ENCODE measurements at places on chromosomes 5 and 9.

DNA sequence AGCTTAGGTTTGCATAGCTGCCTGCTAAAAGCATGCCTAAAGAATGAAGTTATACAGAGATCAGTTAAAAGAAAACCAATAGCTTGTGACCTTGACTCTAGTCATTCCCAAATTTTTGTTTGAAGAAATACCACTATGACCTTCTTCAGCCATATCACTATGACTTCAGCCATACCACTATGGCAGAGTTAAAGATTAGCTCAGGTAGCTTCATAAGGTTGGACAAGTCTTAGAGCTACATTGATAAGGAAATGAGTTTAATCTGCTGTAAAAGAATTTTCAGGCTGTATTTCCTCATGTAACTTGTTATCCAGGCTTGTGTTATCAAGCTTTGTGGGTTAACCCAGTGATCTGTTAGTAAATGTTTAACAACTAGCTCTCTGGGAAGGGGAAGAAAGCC is 30.7 kb downstream of the C6 start:
- DNase-seq: no peak

GRCh38 chr5:133260715-133261114 is 208.9 kb downstream of the HSPA4 start:
- DNase-seq: no peak

DNA sequence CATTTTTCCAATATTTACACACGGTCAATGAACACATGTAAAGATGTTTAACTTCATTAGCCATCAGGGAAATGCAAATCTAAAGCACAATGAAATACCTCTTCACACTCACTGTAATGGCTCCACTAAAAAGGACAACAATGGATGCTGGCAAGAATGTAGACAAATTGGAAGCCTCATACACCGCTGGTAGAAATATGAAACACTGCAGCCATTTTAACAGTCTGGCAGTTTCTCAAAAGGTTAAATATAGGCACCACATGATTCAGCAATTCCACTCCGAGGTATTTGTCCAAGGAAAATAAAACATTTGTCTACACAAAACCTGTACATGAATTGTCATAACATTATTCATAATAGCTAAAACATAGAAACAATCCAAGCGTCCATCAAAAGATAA is 20.0 kb downstream of the RNF145 start:
- no peak for DNase-seq

DNA sequence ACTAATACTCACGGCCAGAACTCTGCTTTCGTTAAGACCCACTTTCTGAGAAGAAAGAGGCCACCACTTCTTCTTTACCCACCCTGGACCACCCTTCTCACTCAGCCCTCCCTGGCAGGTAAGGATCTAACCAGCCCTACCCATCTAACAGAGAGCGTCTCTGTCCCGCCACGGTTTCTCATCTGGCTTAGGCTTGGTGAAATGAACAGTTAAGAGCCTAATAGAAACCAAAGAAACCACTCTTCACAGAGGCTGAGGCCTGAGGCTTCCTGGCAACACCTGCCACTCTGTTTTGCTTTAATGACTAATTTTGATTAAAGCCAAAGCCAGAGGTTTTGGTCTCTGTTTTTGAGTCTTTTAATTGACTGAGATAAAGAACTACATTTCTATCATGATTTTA is 354.1 kb upstream of the SLC30A5 start:
- no peak for DNase-seq

- DNase-seq: no peak
Measured at GRCh38 chr9:88259001-88259400, 120.7 kb upstream of the SPATA31C2 start.

DNA sequence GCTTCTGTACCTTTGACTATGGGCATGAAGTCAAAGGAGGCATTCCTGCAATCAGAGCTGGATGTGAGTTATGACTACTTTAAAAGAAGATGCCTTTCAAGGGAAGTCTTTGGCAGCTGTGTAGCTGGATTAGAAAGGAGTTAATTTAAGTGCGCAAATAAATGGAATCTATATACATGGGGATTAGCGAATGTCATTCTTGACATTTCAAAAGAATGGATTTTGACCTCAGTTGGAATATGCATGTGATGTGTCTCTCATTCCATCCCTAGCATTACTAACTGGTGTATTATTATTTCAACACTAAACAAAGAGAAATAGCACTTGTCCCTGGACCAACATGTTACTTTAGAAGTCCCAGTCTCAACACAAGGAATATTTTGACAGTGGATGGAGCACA is 359.6 kb upstream of the SLC24A2 start:
- DNase-seq: no peak

- DNase-seq: no peak
Measured at GRCh38 chr5:61765471-61765870, 433.4 kb downstream of the ZSWIM6 start.

DNA sequence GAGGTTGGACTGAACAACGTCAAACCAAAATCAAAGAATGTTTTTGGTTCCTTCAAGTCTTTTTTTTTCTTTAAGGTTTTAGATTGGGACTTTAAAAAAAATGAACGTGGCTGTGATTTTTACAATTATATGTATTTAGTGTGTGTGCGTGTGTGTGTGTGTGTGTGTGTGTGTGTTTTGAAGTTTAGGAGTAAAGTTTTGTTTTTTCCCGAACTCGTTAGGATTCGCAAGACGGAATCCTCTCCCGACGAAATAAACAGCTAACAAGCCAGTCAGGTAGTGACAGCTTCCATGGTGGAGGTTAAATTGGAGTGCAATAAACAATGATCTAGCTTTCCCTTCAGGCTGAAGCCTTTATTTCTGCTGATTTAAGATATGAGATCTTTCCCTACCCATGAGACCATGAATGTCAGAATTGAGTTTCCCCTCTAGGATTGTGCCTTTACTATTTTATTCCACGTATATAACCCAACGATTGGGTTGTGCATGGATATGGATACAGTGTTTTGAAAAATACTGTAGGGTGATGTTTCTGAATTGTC is 1.2 kb downstream of the KIAA1958 start:
- DNase-seq: no peak

DNA sequence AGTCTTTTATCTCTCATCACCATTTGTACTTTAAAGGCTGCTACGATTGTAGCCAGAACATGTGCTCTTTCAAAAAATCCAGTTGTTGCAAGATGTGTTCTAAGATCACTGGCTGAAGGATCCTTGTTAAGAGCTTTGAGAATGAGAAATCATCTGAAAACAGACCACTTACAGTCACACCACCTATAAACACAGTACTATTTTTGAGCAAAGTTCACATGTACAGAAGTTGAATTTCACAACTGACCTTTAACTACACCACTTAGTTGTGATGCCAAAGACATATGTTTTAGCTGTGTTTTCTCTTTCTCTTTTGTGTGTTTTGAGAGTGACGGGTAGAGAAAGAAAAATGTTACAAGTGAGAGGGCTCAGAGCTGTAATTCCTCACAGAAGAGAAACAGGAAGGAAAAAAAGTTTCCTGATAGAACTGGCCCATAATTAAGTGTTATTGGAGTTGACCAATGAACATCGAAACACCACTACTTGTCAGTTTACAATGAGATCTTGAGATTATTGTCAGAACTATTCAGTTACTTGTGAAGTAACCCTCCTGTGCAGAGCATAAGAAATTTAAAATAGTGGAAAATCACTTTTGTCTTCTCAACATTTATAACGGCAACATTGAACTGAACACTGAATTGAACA is 245.4 kb downstream of the MLLT3 start:
- no peak for DNase-seq

DNA sequence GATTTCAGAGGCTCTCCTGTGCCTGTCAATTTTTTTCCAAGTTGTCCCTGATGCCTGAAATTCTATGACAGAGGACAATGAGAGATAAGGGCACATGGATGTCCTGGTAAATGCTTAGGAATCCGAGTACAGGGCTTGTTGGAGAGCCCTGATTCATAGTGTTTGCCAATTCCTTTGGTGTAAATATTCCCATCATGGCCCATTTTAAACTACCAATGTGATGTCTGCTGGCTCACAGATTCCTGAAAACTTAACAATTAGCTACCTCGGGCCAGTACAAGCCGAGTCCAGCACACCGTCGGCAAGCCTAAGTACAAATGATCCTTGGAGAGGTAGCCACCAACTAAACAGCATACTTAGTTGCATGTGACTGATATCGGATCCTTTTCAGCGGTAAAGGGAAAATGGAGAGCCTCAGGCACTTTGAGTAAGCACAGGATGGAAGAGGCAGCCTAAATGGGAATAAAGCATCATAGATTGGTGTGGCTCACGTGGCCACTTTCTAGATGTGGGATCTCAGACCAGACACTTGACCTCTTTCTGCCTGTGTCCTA is 3.6 kb downstream of the ITK start:
- no peak for DNase-seq

GRCh38 chr5:160071516-160071915 is 47.7 kb downstream of the PWWP2A start:
- no peak for DNase-seq

DNA sequence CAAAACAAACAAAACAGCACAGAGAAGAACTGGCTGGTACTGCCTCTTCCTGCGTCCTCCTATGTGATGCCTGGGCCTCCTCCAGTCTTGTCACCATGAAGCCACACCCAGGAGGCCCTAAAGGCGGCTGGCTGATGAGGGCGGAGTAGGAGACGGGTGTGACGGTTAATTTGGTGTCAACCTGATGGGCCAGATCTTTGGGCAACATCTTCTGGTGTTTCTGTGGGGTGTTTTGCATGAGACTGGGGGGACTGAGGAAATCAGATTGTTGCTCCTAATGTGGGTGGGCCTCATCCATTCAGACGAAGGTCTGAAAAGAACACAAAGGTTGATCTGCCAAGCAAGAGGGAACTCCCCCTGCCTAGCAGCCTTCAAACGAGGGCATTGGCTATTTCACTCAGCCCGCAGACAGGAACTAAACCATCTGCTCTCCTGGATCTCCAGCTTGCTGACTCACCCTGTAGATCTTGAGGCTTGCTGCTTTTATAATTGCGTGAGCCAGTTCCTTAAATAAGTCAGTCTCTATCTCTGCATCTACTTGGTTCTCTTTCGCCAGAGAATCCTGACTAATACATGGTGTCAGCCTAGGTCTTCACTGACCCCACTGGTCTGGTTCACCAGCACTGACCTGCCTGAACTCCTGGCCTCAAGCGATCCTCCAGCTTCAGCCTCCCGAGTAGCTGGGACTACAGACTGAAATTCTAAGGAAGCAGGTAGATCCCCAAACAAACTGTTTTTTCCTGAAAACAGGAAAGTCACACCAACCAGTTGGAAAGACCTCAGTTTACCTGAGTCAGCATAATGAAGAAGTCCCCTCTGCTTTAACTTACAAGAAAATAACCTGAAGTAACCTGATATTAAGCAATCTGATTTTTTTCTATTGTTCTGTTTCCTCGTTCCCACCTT is 12.8 kb upstream of the ZFP62 start:
- no peak for DNase-seq

DNA sequence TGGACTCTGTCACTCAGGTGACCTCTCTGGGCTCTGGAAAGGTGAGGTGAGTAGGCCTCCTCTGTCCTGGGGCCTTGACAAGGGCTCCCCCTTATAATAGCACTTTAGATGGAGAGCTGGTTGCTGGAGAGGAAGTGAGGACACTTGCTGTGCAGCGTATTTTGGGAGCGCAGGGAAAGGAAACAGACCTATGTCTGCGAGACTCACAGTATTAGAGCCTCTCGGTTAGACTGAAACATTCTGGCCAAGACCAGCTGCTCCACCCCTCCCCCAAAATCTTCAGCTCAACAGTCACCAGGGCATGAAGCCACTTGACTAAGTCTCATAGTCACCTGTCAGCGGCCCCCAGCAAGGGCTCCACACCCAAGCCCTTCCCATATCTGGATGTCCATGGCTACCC is 213.6 kb downstream of the AGTPBP1 start:
- DNase-seq: no peak

- DNase-seq: no peak
Measured at GRCh38 chr5:53089481-53089991, 20.0 kb downstream of the MOCS2 start.

DNA sequence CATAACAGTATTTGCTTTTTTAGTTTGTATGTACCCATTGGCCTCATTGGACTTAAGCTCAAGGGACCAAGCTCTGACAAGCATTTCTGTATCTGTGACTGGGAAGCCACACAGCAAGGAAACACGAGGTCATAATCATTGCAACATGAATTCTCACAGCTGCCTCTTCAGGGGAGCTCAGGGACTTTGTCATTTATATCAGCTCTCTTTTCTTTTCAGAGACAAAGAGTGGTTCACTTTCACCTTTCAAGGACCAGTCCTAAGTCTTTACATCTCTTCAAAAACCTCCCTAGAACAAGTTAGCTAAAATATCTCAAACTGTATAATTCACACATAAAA is 58.6 kb downstream of the ADAMTS12 start:
- no peak for DNase-seq

DNA sequence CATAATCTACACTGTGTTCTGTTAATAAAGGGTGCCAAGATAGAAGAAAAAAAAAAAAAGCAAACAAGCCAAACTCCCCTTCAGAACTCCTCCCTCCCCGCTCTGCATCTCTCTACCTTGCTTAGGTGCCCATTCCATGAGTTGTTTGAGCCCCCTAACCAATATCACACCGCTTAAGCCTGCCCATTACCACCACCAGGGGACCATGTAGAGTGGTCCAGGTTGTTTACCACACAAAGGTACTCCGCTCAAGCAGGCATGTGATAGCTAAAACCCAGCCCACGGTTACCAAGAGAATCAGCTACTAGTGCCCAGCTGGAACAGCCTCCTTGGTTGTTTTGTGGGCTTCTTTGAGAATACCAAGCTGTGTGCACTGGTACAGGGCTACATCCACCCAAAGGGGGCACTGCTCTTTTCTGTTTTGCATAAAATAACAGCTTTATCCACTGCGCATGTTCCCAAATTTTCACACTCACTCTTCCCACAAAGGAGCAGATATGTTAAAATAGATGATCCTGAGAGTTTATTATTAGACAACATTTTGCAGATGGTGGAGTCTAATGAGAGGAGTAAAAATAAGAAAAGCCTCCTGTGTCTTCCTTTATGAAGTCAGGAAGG is 304.1 kb downstream of the DEPDC1B start:
- DNase-seq: no peak

- DNase-seq: peak; percentile 27
Measured at GRCh38 chr9:95507464-95508241, 9.1 kb downstream of the PTCH1 start.

DNA sequence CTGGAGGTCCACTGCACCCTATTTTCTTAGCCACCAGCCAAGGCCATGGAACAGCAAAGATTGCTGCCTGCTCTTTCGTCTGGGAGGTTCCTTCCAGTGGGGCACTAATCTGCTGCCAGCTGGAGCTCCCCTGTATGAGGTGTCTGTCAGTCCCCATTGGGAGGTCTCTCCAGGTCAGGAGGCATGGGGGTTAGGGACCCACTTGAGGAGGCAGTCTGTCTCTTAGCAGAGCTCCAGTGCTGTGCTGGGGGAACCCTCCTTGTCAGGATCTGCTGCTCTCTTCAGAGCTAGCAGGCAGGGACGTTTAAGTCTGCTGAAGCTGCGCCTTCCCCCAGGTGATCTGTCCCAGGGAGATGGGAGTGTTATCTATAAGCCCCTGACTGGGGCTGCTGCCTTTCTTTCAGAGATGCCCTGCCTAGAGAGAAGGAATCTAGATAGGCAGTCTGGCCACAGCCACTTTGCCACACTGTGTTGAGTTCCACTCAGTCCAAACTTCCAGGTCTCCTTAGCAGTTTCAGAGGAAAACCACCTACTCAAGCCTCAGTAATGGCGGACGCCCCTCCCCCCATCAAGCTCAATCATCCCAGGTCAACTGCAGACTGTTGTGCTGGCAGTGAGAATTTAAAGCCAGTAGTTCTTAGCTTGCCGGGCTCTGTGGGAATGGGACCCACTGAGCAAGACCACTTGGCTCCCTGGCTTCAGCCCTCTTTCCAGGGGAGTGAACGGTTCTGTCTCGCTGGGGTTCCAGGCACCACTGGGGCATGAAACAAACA is 317.7 kb downstream of the LRRC70 start:
- no peak for DNase-seq
